ENCODE measurements at places on chromosomes 6 and 20.

DNA sequence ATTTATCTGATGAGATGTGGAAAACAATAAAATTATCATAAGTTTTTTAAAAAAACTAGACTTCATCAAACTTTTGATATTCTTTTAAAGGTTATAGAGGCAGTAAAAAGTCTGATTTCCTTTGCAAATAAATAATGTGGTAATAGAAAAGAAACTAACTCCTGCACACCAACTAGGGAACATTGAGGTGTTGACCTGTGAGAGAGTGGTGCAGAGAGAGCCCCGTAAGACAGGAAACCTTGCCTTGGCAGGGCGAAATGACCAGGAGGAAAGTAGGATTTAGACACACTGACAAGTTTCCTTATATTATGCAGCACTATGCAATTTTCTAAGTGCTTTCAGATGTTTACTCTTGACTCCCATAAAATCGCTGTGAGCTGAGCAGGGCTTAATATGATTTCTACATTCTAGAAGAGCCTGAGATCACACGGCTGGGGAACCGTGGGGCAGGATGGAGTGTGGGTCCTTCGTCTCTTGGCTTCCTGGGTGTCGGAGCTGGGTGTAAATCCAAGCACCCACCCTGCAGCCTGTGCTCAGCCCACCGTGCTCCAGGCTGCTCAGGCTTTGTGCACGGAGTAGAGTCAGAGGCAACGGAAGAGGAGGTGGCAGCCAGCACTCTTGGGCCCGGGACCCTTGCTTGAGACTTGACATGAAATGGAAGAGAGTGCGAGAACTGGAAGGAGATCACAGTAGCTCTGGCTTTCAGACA lies 61.3 kb upstream of the FOXQ1 start:
- no peak for DNase-seq

DNA sequence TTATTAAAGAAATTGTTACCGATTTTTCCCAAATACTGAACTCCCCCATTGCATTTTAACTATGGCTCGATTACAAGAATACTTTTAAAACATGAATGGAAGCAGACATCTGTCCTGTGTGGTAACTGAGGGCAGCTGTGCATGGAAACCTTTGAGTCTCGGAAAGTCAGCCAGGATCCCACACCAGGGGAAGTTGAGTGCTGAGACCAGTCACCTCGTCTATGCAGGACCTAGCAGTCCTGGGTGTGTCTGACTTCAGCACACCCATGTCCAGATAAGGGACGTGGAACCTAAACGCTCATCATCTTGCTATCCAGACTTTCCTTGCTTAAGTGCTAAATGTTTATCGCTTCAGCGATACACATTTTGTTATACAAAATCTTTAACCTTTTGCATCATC lies 6.1 kb downstream of the RIN2 start:
- DNase-seq, result no peak

- DNase-seq, result no peak
These were observed 648.4 kb upstream of the MARCKS start for GRCh38 chr6:113208726-113209125.

- no peak for DNase-seq
These were observed 266.0 kb downstream of the ADGRB3 start for GRCh38 chr6:68901044-68901443.

DNA sequence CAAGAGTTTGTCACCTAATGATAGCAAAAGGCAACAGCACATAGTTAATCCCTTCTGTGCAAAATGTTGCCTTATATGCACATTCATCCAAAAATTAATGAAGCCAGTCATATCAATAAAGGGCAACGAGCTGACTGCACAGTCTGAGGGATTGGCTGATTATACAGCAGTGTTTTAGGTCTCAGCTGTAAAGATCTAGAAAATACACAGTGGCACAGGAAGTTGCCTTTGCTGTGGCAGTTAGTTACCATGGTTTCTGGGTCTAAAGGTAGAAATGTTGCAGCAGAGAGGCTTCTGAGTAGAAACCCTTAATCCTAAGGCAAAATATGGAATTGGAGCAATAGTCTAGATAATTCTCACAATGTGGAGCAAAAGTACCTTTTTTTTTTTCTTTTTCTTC lies 89.7 kb downstream of the SMPDL3A start:
- no peak for DNase-seq

GRCh38 chr6:46323312-46323965 lies 152.7 kb upstream of the ENPP5 start:
- no peak for DNase-seq

DNA sequence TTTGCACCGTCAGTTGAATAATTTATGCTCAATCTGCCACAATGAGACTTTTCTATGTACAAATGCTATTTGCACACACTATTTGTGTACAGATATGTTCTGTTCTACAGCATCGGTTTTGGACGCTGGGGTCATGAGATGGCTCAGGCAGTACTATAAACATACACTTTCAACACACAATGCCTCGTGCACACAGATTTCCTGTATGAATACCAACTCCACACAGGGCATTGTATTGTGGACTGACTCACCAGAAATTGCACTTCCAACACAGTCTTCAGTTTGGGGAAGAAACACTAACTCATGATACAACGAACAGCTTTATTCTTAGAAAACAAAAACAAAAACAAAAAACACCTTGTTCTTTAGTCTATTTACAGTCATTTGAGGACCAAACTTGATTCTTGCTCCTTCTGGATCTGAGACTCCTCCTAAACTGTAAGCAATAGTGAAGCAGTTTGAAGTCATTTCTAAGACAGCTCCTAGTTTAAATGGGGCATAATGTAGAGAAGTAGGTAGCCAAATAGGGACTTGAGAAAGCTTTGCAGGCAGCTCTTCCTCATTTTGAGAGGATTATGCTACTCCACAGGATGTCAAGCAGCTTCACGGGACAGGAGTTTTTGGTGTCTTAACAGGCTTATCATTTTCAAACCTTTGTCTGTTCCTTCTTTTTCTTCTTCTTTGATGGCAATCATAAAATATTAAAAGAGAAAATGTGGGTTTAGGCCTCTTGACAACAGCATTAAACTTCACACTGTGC lies 33.7 kb downstream of the GJA10 start:
- DNase-seq, result no peak

GRCh38 chr20:61879694-61880093 lies 186.0 kb downstream of the TAF4 start:
- no peak for DNase-seq

DNA sequence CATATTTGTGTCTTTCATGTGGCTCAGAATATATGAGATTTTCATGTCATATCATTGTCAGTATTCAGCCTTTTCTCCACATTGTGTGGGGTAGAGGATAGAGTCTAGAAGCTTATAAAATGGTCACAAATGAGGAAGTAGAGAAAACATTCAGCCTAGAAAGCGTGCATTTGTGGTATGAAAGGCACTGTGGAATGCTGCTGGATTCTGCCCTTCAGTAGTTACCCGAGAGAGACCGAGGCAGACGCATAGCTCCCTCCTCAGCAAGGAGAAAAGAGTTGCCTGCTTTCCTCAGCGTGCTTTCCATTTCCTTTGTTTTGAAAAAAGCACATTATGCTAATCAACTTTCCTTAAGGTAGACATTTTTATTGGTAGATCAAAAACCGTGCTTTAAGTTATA lies 28.7 kb downstream of the MYB start:
- DNase-seq, result no peak

DNA sequence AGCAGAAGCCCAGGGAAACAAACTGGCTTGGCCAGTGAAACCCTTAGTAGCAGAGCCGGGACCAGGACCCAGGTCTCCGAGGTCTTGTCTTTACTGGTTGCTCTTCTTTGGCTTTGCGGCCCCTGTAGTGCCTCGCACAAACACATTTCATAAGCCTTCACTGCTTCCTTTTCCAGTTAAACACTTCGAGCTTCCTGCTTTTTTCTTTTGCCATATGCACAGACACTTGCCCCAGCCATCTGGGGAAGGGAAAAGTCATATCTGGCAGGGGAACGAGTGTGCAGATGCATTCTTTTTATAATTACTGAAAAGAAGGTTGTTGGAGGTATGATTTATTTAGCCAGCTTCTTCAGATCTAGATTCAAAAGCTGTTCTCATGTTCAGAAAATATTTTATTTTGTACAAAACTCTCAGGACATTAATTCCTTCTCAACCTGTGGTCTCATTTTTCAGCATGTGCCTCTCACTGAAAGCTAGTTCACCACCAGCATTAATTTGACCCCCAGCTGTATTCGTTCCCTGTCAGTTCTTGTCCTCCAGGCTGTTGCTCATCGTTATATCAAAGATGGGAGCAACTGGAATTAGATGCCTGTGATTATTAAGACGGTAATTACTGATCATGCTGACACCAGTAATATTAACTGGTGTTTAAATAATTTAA lies 19.2 kb downstream of the KLHL32 start:
- no peak for DNase-seq

- no peak for DNase-seq
These were observed 308.5 kb downstream of the BMP7 start for GRCh38 chr20:56957737-56958553.

DNA sequence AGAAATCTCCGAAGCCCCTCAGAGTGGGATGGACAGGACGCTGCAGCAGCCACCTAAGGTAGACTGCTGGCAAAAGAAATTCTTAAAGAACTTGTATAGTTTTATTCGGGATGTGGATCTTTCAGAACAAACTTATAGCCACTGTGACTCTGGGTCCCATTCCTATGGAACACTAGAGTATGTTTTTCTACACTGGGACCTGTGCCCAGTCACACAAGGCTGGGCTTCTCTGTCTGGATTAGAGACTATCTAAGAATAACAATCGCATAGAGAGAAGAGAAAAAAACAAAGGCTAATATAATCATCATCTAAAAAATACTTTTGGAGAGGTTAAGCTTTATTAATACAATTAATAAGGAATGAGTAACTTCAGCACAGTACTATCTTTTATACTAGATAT lies 28.9 kb downstream of the RMND1 start:
- no peak for DNase-seq

- no peak for DNase-seq
These were observed 12.8 kb upstream of the PLEKHG1 start for GRCh38 chr6:150586850-150587359.

GRCh38 chr6:20706238-20706938 lies 172.1 kb downstream of the CDKAL1 start:
- no peak for DNase-seq

GRCh38 chr6:56037601-56038000 lies 162.2 kb upstream of the BMP5 start:
- DNase-seq, result no peak

Data from stimulated activated CD8-positive, alpha-beta memory T cell treated with anti-CD3 and anti-CD28 coated beads, Interleukin-7, amount 100 ng/mL, for 4 hours (primary cell).